ENCODE measurements at places on chromosomes 7 and 10. TPM values are rescaled to one million over a fixed set of nuclear protein-coding genes. Genes with fewer than 3 reads are reported as not detected.
A peak's percentile ranks its signal among the peaks of the same experiment; 100 is the strongest.

DNA sequence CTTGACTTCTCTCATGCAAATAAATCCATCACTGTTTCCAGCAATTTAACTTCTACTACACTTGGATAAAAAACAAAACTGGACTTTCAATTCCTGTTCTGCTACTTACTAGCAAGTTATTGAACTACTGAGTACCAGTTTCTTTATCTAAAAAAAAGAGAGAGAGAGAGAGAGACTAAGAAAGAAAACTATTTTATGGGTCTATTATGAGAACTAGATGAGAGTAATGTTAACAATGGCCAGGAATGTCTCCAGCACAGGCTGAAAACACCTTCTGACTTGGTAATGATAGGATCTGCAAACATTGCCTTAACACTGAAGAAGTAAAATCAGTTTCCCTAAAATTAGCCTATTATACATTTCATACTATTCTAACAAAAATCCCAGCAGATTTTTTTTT, 5.2 kb downstream of the TSPAN12 start:
- no peaks in the 10 kb centered on the region for H3K4me1 ChIP-seq
- no peak for DNase-seq
- H3K27ac ChIP-seq = no peak overlapping the region
- H3K4me3 ChIP-seq = no peak overlapping the region
- no peaks in the 10 kb centered on the region for H3K36me3 ChIP-seq

DNA sequence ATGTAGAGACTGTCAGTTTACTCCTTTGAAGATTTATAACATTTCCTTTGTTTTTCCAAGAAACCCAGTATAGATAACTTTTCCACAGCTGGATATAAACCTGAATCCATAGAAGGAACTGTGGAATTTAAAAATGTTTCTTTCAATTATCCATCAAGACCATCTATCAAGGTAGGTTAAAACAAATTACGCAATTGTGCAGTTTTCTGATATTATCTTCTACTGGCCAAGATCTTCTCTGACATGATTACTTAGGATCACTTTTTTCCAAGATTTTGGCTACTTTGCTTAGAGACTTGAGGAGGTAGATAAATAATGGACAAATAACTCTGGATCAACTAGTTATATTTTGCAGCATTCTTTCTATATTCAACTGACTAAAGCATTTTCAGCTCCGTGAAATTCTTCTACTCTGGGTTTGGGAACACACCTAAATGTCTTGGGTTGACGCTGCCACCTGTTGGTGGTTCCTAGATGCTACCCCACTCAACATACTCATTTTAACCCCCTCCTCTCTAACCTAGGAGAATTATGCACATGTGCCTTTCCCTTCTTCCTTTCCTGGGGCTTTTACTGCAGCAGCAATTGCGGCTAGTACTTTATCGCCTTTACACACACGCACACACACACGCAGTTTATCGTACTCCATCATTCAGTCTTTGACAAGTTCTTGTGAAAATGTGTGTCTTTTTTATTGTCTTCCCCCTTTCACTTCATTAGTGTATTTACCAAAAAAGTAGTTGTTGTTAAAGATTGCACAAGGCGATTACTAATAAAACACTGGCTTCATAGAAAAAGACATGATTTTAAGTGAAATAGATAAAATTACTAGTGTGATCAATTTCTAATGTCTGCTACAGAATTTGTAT, 32.7 kb downstream of the ABCB5 start:
- no peak for DNase-seq
- no peaks in the 10 kb centered on the region for H3K36me3 ChIP-seq
- no peak overlapping the region for H3K27ac ChIP-seq
- H3K27me3 ChIP-seq = no peaks in the 10 kb centered on the region
- H3K4me1 ChIP-seq = no peaks in the 10 kb centered on the region

GRCh38 chr7:50649259-50649885, 84.2 kb upstream of the DDC start:
- no peak overlapping the region for H3K4me3 ChIP-seq
- no peaks in the 10 kb centered on the region for H3K36me3 ChIP-seq
- DNase-seq = no peak
- H3K27ac ChIP-seq = no peak overlapping the region
- H3K27me3 ChIP-seq = no peaks in the 10 kb centered on the region

GRCh38 chr10:86362129-86362527, 4.5 kb downstream of the GRID1 start:
- H3K4me3 ChIP-seq = no peak overlapping the region
- H3K27me3 ChIP-seq = peaks cover 41% of the 10 kb centered on the region
- no peak overlapping the region for H3K27ac ChIP-seq
- no peaks in the 10 kb centered on the region for H3K4me1 ChIP-seq
- H3K36me3 ChIP-seq = no peaks in the 10 kb centered on the region

- no peak overlapping the region for H3K4me3 ChIP-seq
- H3K4me1 ChIP-seq = no peaks in the 10 kb centered on the region
- H3K27ac ChIP-seq = no peak overlapping the region
- DNase-seq = no peak
Observed at GRCh38 chr7:143463556-143463955, 14.1 kb upstream of the TAS2R41 start.

Gene ACTR1A
- 88.8 TPM for total RNA-seq

- H3K4me1 ChIP-seq = no peaks in the 10 kb centered on the region
- no peaks in the 10 kb centered on the region for H3K36me3 ChIP-seq
- H3K27me3 ChIP-seq = no peaks in the 10 kb centered on the region
- H3K4me3 ChIP-seq = no peak overlapping the region
- H3K27ac ChIP-seq = no peak overlapping the region
Observed at GRCh38 chr7:28310460-28310848, 101.9 kb upstream of the CREB5 start.

Gene IMPDH1
- total RNA-seq = 50.0 TPM

DNA sequence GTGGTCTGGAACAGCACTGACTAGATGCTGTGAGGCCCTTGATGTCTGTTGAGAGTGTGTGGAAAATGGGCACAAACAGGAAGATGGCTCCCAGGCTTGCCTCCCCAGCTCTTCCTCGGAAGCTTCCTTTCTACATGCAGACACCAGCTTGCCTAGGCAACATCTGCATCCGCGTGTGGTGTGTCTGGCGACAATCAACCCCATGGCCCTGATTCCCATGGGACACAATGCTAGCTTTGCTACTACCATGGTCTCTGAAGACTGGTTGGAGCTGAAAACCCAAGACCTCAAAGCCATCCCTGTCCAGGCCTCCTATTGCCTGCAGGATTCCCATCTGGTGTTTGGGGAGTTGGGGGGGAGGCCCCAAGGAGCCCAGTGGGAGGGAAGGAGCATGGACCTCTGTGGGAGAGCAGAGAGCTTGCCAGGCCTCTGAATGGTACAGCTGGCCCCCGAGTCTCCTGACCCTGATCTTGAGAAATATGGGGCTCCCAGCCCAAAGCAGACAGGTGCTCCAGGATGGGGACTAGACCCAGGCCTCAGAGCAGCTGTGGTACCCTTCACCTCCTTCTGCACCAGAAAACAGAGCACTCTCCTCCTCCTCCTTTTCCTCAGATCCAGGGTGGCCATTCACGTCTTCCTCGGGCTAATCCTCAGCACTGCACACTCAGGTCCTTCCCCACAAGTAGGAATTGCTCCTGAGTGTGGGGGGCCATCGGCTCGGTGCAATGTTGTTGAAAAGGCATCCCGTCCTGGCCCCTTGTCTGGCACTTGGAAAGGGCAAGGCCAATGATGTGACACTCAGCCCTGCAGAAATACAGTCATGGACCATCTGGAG, 57.6 kb downstream of the ARHGAP22 start:
- H3K36me3 ChIP-seq = no peaks in the 10 kb centered on the region
- peak; percentile 11 for DNase-seq
- no peaks in the 10 kb centered on the region for H3K27me3 ChIP-seq
- H3K27ac ChIP-seq = no peak overlapping the region
- H3K4me1 ChIP-seq = no peaks in the 10 kb centered on the region

Gene FLNC
- 4.5 TPM for total RNA-seq

Gene OR2A1
- not detected for total RNA-seq

DNA sequence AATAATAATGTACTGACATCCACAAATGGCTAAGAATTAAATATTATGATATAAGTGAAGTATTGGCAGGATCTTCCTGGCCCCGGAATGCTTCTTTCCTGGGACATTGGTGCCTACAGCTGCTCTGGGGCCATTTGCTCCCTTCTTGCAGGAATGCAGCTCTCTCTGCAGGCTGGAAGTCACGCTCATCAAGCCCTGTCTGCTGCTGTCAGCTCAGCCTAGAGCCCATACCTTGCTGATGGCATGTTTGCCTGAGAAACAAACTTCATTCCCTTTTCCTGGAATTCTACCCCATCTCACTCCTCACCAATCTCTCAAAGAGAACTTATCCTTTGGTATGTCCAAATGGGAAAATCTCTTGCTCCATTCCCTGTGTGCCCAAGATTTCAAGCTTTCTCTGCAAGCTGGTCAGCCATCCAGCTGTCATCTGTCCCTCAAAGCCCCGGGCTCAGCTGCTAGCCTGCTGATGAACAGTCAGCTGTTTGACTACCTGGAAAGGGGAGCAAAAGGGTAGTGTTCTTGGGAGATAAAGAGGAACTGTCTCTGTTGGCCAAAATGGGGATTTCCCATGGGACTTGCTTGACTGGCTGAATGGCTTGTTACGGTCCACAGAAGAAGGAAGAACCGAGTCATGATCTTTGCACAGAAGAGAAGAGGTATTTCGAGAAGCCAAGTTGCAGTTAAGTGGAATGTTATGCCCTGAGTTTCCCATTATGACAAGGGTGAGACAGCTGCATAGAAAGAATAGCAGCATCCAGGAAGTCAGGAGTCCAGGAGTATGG, 12.0 kb upstream of the RASSF4 start:
- no peaks in the 10 kb centered on the region for H3K4me1 ChIP-seq
- no peaks in the 10 kb centered on the region for H3K36me3 ChIP-seq
- peak; percentile 16 for DNase-seq
- no peak overlapping the region for H3K27ac ChIP-seq
- H3K27me3 ChIP-seq = no peaks in the 10 kb centered on the region
- no peak overlapping the region for H3K4me3 ChIP-seq

- H3K27me3 ChIP-seq = no peaks in the 10 kb centered on the region
- no peaks in the 10 kb centered on the region for H3K4me1 ChIP-seq
- no peak overlapping the region for H3K27ac ChIP-seq
Observed at GRCh38 chr7:83677180-83677866, 28.4 kb upstream of the SEMA3E start.

Measured in colonic mucosa (tissue), 4 donors.